ENCODE measurements at places on chromosomes 3 and 15.

GRCh38 chr15:68820295-68821189 is at the start of gene ANP32A:
TSS of gene ANP32A (minus strand) at chr15:68820895. CDS start at chr15:68820751, 144 bp downstream.
- DNase-seq, result peak; percentile 95

DNA sequence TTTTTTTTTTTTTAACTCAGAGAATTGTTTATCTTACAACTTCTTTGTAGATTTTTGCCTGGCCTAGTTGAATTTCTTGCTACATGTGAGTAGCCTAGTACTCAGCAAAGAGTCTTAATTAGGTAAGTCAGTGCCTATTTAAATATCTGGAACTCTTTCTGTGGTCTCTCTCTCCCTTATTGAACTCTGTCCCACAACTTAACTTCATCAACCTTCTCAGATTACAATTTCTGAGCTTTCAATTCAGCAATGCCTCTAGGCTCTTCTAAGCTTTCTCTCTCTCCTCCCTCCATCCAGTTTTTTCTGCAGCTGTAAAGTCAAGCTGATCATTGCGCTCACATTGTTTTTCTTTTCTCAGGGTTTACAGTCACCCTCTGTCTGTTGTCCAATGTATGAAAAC is 517.6 kb upstream of the ROBO1 start:
- DNase-seq, result no peak

- no peak for DNase-seq
Observed at GRCh38 chr3:51938780-51939425, 2.8 kb downstream of the RRP9 start.

- no peak for DNase-seq
Observed at GRCh38 chr15:94324835-94325767, 93.7 kb downstream of the MCTP2 start.

- DNase-seq, result no peak
Observed at GRCh38 chr15:42264795-42265194, 8.2 kb upstream of the GANC start.

DNA sequence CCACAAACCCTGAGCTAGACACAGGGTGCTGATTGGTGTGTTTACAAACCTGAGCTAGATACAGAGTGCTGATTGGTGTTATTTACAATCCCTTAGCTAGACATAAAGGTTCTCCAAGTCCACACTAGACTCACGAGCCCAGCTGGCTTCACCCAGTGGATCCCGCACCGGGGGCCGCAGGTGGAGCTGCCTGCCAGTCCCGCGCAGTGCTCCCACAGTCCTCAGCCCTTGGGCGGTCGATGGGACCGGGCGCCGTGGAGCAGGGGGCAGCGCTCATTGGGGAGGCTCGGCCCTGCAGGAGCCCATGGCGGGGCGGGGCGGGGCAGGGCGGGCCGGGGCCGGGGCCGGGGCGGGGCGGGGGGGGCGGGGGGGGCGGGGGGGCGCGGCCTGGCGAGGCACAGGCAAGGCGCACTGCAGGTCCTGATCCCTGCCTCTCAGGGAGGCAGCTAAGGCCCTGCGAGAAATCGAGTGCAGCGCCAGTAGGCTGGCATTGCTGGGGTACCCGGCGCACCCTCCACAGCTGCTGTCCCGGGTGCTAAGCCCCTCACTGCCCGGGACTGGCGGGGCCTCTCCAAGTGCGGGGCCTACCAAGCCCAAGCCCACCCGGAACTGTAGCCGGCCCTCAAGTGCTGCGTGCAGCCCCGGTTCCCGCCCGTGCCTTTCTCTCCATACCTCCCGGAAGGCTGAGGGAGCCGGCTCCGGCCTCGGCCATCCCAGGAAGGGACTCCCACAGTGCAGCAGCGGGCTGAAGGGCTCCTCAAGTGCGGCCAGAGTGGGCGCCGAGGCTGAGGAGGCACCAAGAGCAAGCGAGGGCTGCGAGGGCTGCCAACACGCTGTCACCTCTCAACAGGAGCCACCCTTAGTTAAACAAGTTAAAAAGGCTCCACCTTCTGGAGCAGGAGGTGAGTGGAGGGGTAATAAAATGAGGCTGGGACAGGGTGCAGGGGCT is 9.8 kb upstream of the TMEM40 start:
- no peak for DNase-seq

- no peak for DNase-seq
Observed at GRCh38 chr3:13026534-13026933, 46.7 kb downstream of the IQSEC1 start.

- DNase-seq, result no peak
Observed at GRCh38 chr3:132635052-132635451, 24.6 kb downstream of the ACAD11 start.

- DNase-seq, result no peak
Observed at GRCh38 chr3:77247061-77247460, 207.2 kb downstream of the ROBO2 start.

DNA sequence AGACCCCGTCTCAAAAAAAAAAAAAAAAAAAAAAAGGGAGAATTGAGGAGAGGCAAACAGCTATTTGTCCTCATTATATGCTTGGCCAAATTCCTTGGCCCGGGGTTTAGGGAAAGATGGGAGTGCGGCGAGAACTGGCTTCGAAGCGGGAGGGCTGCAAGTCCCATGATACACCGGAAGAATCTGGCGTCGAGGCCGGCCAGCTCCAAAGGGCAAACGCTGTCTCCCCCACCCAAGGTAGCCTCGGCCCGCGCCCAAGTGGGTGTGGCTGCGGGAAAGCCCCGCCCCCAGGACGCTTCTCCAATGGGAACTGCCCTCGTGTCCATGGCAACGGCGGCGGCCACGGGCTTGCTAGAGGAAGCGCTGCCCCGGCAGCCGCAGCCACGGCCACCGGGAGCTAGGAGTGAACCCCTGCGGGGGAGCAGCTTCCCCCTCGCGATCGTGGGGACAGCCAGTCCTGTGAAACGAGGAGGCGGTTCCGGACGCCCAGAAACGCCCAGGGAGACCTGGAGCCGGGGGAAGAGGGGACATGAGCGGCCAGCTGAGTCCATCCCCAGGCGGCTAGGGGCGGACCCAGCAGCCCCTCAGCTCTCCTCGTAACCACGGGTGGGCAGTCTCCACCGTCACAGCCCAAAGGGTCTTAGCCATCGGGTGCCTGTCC is at the start of gene TTLL13:
Gene TTLL13 (plus strand): TSS at position 354 of the 661 bp plus-strand sequence. CDS start 1,075 bp downstream, outside the sequence.
- DNase-seq, result peak; percentile 89
